Spinal cord (tissue), 10 donors: ENCODE measurements at places on chromosomes 7 and 10.
A peak's percentile ranks its signal among the peaks of the same experiment; 100 is the strongest.

DNA sequence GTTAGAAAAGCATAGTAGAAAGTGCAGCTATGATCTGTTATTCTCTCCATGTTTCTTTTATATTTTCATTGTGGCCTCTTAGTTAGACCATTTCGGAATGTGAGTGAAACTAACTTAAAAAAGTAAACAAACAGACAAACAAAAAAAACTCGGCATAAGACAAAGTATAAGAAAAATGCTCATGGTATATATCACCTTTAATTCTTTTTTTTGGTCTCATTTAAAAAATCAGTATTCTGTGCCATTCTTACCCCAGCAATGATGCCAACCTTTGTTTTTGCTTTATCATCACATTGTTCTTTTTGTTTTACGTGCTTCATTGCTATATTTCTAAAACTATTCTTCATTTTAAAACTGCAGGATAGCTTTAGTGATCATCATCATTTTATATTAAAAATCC lies 2.8 kb upstream of the TMEM229A start:
- no peak overlapping the region for H3K27ac ChIP-seq
- H3K36me3 ChIP-seq: no peaks in the 10 kb centered on the region
- peaks cover 12% of the 10 kb centered on the region for H3K4me1 ChIP-seq
- peaks cover 8% of the 10 kb centered on the region for H3K27me3 ChIP-seq

DNA sequence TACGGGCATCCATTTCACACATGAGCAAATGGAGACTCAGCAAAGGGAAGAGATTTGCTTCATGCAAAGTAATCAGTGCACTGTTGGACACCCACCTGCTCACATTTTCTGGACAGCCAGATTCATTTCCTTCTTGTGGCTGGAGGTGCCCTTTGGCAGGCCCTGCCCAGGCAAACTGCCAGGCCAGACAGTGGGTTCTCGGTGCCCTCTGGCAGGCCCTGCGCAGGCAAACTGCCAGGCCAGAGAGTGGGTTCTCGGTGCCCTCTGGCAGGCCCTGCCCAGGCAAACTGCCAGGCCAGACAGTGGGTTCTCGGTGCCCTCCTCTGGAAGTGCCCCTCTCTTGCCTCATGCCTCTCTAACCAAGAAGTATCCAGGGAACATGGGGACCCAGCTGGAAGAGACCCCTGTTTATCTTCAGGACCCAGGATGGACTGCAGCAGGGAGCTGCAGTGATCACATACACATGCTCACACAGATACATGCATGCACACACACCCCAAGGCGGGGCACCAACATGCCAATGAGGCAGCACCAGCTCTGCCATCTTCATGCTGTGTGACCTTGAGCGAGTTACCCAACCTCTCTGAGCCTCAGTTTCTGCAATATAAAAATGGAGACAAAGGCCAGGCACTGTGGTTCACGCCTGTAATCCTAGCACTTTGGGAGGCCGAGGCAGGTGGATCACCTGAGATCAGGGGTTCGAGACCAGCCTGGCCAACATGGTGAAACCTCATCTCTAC lies 67.1 kb downstream of the OAT start:
- H3K4me1 ChIP-seq: peaks cover 25% of the 10 kb centered on the region
- no peak overlapping the region for H3K27ac ChIP-seq
- no peaks in the 10 kb centered on the region for H3K36me3 ChIP-seq
- H3K4me3 ChIP-seq: no peak overlapping the region

GRCh38 chr7:4993471-4993870 lies 34.5 kb upstream of the MMD2 start:
- peaks cover 65% of the 10 kb centered on the region for H3K36me3 ChIP-seq
- no peak overlapping the region for H3K27ac ChIP-seq
- DNase-seq: no peak

DNA sequence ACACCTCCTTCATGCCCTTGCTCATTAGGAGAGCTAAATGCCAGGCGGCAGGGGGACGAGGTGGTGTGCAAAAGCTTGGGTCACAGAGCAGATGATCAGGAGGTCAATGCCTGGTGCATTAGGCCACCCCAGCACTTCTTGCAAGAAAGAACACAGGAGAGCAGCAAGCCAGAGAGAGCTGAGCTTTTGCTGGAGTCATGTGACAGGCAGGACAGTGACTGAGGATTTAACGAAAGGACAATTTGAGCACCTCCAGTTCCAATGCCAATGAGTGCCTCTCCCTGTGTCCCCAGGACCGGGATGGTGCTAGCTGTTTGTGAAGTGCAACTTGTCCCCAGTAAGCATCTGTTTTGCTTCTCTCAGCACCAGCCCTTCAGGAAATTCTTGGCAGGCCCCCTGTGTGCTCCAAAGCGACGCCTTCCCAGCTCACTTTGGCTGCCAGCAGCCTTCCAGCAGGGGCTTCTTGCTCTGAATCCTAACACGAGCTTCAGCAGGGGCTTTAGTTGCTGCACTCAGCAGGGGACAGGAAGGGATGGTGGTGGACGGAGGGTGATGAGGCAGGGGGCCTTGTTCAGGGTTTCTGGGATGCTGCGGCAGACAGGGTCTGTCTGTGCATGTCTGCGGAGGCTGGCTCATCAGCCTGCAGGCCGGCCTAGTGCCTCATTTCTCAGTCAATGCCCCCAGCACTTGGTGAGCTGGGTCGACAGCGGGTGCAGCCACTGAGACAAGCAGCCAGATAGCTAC lies 368.1 kb downstream of the RPS24 start:
- no peak overlapping the region for H3K4me3 ChIP-seq
- H3K27me3 ChIP-seq: peaks cover 8% of the 10 kb centered on the region
- no peaks in the 10 kb centered on the region for H3K36me3 ChIP-seq
- peak; percentile 93 for DNase-seq
- H3K27ac ChIP-seq: peak overlapping the region; percentile 81

GRCh38 chr10:81096558-81096957 lies 558.9 kb downstream of the SH2D4B start:
- no peaks in the 10 kb centered on the region for H3K4me1 ChIP-seq
- no peak overlapping the region for H3K27ac ChIP-seq
- no peak for DNase-seq
- H3K27me3 ChIP-seq: no peaks in the 10 kb centered on the region

GRCh38 chr7:27148031-27148755 lies 619 bp upstream of the HOXA6 start:
- H3K4me3 ChIP-seq: peak overlapping the region; percentile 91
- peaks cover 35% of the 10 kb centered on the region for H3K36me3 ChIP-seq
- H3K27ac ChIP-seq: peak overlapping the region; percentile 99
- peaks cover 4% of the 10 kb centered on the region for H3K27me3 ChIP-seq
- no peak for DNase-seq

DNA sequence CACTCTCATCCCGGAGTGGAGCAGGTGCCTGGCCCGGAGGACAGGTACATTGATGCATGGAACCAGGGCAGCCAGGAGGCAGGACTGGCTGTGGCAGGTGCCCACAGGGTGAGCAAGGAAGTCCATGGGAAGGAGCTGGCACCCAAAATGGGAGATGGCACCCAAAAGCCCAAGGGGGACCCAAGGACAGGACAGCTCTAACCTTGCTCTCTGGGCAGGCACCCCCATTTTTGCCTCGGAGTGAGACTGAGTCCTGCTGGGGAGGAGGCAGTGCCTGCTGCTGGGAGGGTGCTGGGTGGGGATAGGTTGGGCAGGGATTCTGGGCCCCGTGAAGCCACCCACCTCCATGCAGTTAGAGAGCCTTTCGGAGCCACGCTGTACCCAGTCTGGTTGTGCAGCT lies 234.5 kb downstream of the TCERG1L start:
- H3K27ac ChIP-seq: no peak overlapping the region
- DNase-seq: no peak
- H3K36me3 ChIP-seq: no peaks in the 10 kb centered on the region
- H3K27me3 ChIP-seq: no peaks in the 10 kb centered on the region
- H3K4me1 ChIP-seq: peaks cover 12% of the 10 kb centered on the region

DNA sequence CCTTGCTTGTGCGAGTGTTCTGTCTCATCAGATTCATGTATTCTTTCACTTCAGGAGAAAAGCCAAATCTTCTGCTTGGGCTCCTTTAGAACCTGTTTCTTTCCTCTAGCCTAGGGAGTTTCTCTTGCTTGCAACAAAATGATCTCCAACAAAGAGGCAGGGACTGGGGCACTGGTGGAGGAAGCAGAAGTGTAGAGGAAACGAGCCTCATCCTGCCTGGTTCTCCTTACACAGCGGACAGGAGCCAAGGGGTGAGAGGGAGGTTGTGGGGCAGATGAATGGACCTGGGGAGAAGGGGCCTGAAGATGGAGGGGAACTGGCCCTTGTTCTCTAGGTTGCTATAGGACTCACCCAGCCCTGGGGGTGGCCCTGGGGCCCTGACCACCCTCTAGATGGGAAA lies 141.1 kb downstream of the PKD1L1 start:
- peaks cover 23% of the 10 kb centered on the region for H3K4me1 ChIP-seq
- no peak for DNase-seq
- H3K36me3 ChIP-seq: no peaks in the 10 kb centered on the region

DNA sequence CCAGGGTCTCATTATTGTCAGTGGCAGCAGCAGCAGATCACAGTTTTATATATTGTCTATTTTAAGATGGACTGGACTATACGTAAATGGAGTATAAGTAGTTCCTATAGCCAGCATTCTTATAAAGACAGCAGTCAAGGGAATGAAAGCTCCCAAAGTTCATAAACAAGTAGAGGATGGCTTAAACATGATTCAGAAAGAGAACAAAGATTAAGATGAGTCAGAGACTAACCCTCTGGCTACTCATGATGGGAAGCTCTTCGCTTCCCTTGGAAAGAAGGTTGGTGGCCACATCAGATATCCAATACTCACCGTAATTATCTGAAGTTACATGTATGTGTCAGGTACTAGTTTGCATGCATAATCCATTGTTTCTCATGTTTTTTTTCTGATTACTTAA lies 277.0 kb downstream of the INHBA start:
- H3K27ac ChIP-seq: no peak overlapping the region
- H3K4me1 ChIP-seq: no peaks in the 10 kb centered on the region
- no peak overlapping the region for H3K4me3 ChIP-seq
- no peak for DNase-seq

DNA sequence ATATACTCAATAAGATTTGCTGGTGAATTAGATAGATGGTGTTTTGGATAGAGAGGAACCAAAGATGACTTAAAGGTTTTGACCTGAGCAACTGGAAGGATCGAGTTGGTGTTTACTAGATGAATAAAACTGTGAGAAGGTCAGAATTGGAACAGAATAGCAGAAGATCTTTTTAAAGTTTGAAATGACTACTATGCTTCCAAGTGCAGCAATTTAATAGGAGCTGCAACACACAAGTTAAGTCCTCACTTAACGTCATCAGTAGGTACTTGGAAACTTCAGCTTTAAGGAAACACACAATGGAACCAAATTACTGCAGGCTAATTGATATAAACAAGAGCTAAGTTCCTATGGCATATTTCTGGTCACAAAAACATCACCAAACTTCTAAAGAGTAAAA lies 86.5 kb downstream of the RTKN2 start:
- H3K27ac ChIP-seq: no peak overlapping the region
- no peaks in the 10 kb centered on the region for H3K4me1 ChIP-seq
- no peaks in the 10 kb centered on the region for H3K27me3 ChIP-seq
- H3K4me3 ChIP-seq: no peak overlapping the region

DNA sequence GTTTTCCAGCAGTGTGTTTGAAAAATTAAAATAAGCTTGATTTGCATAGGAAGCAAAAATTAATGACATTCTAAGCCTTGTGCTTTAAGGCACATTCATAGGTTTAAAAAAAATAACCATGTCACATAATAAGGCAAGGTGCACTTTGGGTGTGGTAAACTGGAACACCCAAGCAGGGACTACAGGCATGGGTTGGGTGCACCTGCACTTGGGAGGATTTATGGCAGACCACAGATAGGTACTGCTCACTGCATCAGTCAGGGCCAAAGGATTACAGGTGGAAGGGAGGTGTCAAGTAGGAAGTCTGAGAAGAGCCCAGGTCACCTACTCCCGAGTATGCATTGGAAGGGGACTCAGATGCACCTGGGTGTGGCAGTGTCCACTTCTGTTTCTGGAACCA lies 753.7 kb downstream of the SUGCT start:
- H3K4me1 ChIP-seq: no peaks in the 10 kb centered on the region
- H3K27me3 ChIP-seq: no peaks in the 10 kb centered on the region
- no peak overlapping the region for H3K27ac ChIP-seq
- no peak for DNase-seq

GRCh38 chr7:75638594-75639070 lies 100.1 kb downstream of the HIP1 start:
- DNase-seq: peak; percentile 79
- H3K27me3 ChIP-seq: no peaks in the 10 kb centered on the region
- H3K36me3 ChIP-seq: peaks cover 3% of the 10 kb centered on the region
- H3K4me1 ChIP-seq: peaks cover 32% of the 10 kb centered on the region

- no peaks in the 10 kb centered on the region for H3K27me3 ChIP-seq
- no peaks in the 10 kb centered on the region for H3K36me3 ChIP-seq
- no peak for DNase-seq
- no peak overlapping the region for H3K4me3 ChIP-seq
These were observed 74.1 kb downstream of the CRPPA start for GRCh38 chr7:16347066-16347826.

DNA sequence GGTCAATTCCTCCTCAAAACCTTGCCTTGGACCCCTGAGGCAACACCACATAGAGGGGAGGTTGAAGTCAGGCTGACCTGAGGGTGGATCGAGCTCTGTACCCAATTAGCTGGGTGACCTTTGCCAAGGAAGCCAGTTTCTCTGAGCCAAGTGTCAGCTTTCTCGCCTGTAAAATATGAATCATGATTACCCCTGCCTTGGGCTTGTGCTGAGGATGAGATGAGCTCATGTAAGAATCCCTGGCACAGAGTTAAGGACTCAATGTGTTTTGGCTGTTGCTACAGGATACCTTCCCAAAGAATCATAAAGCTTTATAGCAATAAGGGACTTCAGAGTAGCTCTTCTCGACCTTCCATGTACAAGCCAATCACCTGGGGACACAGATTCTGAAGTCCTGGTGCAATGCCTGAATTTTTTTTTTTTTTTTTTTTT lies 43.5 kb upstream of the CACUL1 start:
- no peak overlapping the region for H3K4me3 ChIP-seq
- H3K36me3 ChIP-seq: no peaks in the 10 kb centered on the region
- no peak for DNase-seq
- H3K27me3 ChIP-seq: no peaks in the 10 kb centered on the region

DNA sequence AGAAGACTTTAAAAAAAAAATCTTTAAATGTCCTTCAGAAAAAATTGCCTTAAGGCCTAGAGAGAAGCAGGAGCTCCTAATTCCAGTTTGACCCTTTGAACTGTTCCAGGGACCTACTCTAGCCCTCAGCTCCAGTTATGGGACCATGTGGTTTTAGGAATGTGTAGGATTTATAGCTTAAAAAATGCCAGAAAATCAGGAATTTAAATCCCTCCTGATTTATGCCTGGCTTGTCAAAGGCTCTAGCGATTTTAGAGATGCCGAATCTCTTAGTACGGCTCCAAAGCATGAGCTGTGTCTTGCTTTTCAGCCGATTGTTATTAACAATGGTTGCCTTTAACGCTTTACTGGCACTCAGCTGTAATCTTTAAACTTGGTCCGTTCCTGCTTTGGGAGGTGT lies 130.6 kb upstream of the NPVF start:
- H3K4me1 ChIP-seq: peaks cover 4% of the 10 kb centered on the region
- H3K27me3 ChIP-seq: no peaks in the 10 kb centered on the region
- H3K27ac ChIP-seq: peak overlapping the region; percentile 83
- no peaks in the 10 kb centered on the region for H3K36me3 ChIP-seq

DNA sequence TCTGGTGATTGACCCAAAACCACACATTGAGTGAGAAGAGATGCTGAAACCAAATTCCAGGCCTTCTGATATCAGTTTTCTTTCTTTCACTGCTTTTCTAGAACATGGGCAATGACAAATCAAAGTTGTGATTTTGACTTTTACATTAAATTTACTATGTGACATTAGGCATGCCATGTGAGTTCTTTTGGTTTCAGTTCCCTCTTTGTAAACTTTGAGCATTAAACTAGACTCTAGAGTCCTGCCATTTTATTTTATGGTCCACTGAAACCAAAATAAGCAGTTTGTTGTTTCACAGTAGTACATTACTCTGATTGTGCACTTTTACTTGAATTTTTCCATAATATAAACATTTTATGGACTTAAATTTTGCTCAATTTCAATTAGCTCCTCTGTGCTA lies 381.1 kb upstream of the SEMA3D start:
- H3K4me3 ChIP-seq: no peak overlapping the region
